ENCODE measurements at places on chromosomes 16 and 17.

GRCh38 chr16:1500465-1501150 lies 7.4 kb downstream of the TELO2 start:
- DNase-seq = no peak

DNA sequence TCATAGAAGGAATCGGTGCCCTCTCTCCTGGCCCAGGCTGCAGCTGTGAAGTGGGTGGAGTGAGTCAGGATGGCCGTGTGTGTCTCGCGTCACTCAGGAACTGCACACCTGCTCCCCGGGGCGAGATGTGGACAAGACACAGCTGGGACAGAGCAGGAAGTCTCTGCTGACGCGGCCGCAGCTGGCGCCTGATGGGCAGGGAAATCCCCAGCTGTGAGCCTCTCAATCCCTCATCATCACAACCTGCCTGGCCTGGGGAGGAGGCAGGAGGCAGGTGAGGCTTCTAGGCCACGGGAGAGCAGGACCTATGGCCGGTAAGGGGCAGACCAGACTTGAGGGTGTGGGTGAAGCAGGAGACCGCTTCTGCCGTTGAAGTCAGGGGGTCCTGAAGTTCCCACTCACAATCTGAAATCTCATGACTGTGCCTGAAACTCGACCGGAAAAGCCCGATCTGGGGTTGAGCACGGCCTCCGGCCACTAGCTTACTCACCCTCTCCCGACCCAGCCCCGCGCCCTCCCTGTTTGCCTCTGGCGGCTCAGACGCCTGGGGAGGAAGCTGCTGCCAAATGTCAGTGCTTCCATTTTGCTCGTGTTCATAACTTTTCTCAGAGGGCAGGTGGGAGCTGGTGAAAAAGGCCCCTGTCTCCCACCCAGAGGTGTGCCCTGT lies 1.1 kb upstream of the TRPV3 start:
- DNase-seq = peak; percentile 47

DNA sequence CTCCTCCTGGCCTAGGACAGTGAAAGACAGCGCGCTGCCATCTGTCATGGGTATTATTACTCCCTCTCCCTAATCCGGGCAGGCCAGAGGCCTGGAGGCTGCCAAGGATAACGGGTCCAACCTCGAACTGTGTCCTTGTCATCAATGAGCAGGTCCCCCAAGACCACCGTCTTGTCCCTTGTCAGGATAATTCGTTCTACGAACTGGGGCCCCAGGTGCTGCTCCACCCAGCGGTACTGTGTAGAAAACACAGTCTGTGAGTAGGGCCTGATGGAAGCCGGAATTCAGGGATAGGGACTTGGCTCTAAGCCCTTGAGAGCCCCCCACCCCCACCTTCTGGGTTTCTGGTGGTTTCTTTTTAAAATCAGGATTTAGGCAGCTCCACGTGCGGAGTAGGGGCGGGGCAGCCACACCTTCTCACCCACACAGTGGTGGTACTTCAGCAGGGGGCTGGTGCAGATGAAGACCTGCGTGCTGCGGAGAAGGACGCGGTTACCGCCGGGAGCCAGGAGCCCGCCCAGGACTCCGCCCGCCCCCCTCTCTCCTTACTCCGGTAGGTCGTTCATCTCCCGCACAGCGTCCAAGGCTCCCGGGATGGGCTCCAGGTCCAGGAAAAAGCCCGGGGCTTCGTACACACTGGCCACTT lies 787 bp downstream of the NT5C start:
- peak; percentile 80 for DNase-seq

- DNase-seq = no peak
These were observed 123.5 kb downstream of the ANKRD11 start for GRCh38 chr16:89366561-89367537.

DNA sequence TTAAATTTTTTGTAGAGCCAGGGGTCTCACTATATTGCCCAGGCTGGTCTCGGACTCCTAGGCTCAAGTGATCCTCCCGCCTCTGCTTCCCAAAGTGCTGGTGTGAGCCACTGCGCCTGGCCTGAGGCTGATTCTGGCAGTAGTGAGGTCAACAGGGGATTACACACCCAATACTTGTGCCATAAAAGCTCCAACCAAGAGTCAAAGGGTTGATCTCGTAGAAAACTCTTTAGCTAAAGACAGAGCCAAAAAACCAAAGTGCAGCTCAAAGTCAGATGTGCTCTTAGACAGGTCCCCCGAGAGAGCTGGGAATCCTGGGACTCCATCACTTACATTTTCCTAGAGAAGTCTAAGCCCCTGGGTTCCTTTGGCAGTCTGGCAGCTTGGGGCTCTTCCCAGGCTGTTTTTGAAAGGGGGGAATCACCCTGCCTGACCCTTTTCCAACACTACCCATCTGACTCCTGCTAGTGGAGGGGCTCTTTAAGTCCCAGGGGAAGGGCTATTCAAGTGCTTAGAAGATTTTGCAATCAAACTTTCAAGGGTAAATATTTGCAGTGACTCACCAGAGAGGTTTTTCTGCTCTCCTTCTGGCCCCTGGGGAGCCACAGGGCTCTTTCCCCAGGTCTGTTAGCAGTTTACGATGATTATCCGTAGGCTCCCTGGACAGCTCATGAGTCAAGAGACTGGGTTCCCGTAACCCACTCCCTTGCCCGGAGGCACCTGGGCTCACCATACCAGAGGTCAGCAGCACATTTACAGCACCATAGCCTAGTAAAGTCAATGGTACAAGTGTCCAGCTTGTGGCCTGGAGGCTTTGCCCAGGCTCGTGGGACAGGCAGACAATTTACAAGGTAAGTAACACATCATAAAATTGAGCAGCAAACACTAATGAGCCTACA lies 408.7 kb downstream of the SLC39A11 start:
- peak; percentile 96 for DNase-seq

GRCh38 chr17:40265337-40265736 lies 22.3 kb upstream of the CDC6 start:
- DNase-seq = no peak

- no peak for DNase-seq
These were observed 38.5 kb downstream of the ZNF276 start for GRCh38 chr16:89759746-89760340.

DNA sequence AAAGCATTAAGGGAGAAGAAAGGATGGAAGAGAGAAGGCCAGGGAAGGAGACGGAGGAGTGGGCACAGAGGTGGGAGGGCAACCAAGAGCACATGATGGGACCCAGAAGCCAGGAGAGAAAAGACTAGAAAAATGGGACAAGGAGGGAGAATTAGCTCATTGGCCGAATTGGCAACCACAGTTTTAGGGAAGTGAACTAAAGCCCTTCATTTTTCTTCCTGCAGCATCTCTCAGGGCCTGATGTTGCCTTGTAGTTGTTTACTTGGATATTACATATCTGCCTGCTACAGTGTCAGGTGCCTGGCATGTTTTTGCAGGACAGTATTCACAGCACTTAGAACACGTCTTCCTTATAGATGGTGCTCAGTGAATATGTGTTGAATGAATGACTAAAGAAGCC lies 19.0 kb downstream of the EMP2 start:
- DNase-seq = no peak

DNA sequence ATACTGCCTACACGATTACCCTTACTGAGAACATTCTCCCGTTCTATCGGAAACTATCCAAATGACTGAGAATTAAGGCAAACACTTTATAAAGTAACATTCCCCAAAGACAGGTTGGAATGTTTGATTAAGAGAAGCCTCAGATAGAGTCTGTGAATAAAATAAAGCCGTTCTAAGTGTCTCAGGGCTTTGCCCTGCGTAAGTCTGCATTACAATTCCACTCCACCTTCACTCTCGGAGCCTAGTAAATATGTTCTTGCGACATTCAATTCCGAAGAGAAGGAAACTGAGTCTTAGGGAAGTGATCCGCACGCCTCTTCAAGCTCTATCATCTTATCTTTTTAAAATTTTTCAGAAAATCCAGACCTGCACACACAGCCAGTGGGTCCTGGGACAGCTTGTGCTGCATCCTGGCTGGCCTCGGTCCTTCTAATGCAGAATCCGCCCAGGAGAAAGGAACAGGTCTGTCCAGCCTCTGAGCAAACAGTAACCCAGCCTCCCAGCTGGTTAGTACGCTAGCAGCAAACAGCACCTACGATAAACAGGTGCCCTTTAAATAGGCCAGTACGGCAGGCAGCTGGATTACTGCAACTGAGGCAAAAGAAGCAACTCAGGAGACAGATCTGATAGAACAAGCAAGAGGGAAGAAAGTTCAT lies 254.1 kb upstream of the IRX3 start:
- no peak for DNase-seq

GRCh38 chr17:71113347-71113746 lies 944.0 kb downstream of the KCNJ2 start:
- no peak for DNase-seq

DNA sequence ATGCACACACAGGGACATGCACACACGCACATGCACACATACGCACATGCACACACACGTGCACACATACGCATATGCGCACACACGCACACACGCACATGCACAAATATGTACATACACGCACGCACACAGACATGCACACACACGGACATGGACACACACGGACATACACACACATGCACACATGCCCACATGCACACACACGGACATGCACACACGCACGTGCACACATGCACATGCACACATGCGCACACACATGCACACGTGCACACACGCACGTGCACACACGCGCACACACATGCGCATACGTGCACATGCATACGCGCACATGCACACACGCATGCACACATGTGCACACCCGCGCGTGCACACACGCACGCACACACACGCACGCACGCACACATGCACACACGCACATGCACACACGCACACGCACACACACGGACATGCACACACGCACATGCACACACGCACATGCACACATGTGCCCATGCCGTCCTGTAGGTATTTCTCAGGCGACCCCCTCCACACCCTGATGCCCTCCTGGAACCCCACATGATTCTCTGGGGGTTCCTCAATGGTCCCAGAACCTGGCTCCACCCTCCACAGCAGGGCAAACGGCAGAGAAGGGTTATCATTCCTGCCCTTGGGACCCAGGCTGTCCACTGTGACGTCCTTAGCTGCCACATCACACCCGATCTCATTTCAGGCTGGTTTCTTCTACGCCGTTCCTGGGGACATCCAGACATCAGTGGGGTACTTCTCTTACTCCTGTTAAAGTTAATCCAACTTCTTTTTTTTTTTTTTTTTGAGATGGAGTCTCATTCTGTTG lies 9.6 kb upstream of the RBFOX3 start:
- no peak for DNase-seq

DNA sequence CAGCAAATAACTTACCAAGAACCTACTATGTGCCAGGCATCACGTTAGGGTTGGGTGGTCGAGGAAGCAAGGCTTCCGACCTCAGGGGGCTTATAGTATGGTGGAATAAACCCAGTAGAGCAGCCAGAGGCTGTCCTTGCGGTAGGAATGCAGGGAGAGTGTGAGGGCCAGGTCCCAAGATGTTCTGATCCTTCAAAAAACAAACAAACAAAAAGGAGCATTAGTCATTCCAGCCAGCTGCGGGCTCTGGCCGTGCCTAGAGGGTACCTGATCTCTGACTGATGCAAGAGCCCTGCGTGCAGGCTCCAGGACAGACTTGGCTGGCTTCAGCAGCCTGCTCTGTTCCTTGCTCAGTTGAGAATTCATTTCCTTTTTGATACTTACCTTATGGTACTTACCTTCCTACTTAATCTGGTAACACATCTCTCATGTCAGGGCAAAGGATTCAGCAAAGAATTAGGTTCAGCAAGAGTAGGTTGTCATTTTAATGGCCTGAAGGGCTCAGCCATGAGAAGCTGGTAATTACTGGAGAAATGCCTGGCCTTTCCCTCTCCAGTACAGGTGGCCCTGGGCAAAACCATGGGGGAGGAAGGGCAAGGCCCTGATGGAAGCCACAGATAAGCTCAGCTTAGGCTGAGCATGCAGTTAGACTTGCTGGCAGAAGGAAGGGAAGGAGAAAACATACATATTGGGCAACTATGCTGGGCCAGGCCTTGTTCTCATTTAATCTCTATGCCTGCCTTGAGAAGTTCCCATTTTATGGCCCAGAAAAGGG lies 18.4 kb downstream of the CYB5D2 start:
- DNase-seq = peak; percentile 3

GRCh38 chr16:81693744-81694303 lies 85.3 kb upstream of the PLCG2 start:
- DNase-seq = no peak

GRCh38 chr17:83054518-83055125 lies 24.8 kb upstream of the METRNL start:
- DNase-seq = no peak

- DNase-seq = peak; percentile 65
These were observed 684 bp upstream of the SPIRE2 start for GRCh38 chr16:89827383-89828198.

GRCh38 chr17:35804658-35805192 lies 4.6 kb upstream of the TAF15 start:
- peak; percentile 90 for DNase-seq

GRCh38 chr17:73838815-73839214 lies 194.6 kb upstream of the SDK2 start:
- DNase-seq = peak; percentile 46

DNA sequence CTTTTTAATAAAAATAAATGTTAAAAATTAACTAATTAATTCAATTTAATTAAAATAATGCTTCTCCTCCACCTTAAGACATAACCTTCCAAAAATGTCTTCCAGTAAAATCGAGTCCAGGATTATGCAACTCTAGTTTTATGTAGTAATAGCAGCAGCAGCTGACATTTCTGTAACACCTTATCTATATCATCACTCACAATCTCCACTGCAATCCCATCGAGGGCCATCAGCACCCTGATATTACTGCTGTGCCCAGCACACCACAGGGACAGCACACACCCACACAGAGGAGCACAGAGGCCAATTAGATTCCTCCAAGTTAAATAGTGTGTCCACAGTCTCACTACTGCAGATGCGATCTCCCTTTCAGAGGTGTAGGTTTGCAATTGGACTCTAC lies 2.9 kb downstream of the RPH3AL start:
- no peak for DNase-seq

DNA sequence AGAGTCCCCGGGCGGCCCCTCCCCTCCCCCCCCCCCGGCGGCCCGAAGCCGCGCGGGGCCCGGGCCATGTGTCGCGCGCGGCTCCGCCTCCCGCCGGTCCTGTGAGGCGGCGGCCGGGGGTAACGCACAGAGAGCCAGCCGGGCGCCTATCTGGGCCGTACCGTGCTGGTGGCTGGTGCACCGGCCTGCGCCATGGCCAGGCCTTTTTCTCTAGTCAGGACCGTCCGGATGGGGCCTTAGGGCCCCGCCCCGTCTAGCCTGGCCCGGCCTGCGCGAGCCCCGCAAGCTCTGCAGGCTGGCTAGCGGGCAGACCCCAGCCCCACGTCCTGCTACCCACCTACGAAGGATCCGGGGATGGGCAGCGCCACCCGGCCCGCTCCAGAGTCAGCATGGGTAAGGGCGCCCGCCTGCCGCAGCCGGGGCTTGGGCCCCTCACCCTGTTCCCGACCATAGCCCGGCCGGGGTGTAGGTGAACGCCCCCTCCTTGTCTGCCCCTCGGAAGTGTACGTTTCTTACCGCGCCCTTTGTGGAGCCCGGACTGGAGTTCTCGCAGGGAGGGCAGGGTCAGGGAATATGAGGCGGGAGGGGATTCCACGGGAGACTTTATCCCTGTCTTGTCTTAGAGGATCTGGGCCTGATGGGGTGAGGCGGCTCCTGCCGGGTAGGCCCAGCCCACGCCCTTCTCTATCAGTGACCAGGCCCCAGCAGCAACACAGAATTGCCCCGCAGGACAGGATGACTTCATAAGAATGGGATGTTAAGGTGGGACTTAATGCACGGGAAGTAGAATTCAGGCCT lies at the start of gene CENPT:
TSS of gene CENPT (minus strand) at position 630 of the 798 bp plus-strand sequence. CDS start 13,834 bp downstream, outside the sequence.
- DNase-seq = peak; percentile 72

- no peak for DNase-seq
These were observed 3.2 kb downstream of the EVPL start for GRCh38 chr17:76023900-76024237.

- no peak for DNase-seq
These were observed 320.7 kb downstream of the SEC14L1 start for GRCh38 chr17:77461277-77462057.
